ENCODE measurements at places on chromosomes 12 and 14. TPM values are rescaled to one million over a fixed set of nuclear protein-coding genes. Genes with fewer than 3 reads are reported as not detected.

DNA sequence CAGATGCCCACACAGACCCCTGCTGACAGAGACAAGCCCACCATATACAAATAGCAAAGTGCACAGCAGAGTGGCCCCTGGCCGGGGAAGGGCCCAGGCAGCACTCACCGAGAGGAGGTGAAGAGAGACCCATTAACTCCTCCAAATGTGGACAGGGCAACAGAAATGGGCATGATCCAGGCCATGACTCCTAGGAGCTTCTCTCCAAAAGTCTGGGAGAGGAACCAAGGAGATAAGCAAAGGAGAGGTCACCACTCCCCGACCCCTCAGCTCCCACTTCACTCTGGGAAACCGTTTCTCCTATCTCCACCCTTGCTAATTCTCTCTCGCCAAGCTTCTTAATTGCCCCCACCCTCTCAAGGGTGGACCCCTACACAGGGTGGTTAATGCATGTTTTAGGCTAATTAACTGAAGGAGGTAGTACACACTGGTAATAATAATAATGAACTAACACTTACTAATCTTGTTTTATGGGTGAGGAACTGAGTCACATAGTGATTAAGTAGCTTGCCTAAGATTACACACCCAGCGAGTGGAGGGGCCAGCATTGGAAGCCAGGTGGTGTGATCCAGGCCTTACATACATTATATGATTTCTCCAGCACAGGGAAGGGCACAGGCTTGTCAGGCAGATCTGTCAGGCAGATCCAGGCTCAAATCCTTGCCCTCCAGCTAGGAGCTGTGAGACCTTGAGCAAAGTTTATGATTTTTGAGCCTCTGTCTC is 18.9 kb upstream of the CEBPE start:
- no peaks in the 10 kb centered on the region for H3K27me3 ChIP-seq
- peaks cover 26% of the 10 kb centered on the region for H3K36me3 ChIP-seq
- H3K4me1 ChIP-seq: peaks cover 34% of the 10 kb centered on the region
- H3K27ac ChIP-seq: peak overlapping the region; percentile 83
- DNase-seq: no peak

DNA sequence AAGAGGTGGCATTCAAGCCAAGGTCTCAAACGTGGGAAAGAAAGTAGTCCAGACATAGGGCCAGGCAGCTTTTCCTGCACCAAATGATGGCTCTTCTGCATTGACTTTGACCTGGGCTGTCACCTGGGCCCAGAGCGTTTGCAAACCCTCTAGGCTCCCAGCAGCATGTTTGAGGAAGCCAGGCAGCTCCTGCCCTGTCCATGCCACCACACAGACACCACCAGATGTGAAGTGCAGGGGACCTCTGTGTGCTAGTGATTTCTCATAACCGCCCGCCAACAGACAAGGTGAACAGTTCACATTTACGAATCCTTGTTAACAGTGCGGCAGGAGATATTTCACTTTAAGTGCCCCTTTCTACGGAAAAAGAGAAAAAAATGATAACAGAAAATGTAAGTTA is 49.8 kb upstream of the FAM222A start:
- no peaks in the 10 kb centered on the region for H3K4me1 ChIP-seq
- H3K27ac ChIP-seq: no peak overlapping the region
- H3K36me3 ChIP-seq: no peaks in the 10 kb centered on the region
- no peak for DNase-seq

DNA sequence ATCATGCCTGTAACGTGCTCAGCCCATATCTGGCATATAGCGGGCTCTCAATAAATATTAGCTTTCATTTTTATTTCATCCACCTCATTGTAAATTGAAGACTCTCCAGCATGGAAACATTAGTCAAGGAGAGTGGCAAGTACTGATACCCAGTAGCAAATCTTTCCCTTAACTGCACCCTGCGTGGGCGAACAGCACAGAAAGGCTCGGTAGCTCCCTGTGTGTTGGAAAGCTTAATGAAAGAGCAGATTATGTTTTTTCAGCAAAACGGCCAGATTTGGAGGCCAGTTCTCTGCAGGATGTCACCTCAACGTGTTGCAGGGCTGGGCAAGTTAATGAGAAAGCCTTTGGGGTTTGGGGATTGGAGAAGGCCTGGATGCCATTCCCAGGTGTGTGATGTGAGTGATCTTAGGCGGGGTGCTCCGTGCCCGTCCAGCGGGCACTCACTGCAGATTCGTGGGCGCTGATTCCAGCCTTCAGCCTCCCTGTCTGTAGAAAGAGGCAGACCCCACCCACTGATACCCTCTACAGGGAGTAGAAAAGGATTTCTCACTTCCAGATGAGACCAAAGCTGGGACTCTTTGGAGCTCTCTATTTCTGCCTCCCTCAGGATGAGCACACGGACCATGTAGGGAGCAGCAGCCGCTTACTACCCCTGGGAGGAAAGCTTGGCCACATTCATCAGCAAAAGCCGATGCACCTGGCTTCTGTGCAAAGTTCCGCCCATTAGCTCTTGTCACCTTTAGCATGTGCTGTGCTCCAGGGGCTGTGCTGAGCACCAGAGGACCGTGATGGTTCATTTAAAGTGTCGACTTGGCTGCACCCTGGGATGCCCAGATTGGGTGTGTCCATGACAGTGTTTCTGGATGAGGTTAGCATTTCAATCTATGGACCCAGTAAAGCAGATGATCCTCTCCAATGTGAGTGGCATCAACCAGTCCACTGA is 29.1 kb downstream of the C14orf132 start:
- no peaks in the 10 kb centered on the region for H3K4me1 ChIP-seq
- H3K27me3 ChIP-seq: no peaks in the 10 kb centered on the region
- no peaks in the 10 kb centered on the region for H3K36me3 ChIP-seq

- H3K36me3 ChIP-seq: no peaks in the 10 kb centered on the region
- H3K4me3 ChIP-seq: no peak overlapping the region
- no peak overlapping the region for H3K27ac ChIP-seq
- DNase-seq: no peak
Measured at GRCh38 chr14:90490720-90491050, 93.9 kb downstream of the CALM1 start.

DNA sequence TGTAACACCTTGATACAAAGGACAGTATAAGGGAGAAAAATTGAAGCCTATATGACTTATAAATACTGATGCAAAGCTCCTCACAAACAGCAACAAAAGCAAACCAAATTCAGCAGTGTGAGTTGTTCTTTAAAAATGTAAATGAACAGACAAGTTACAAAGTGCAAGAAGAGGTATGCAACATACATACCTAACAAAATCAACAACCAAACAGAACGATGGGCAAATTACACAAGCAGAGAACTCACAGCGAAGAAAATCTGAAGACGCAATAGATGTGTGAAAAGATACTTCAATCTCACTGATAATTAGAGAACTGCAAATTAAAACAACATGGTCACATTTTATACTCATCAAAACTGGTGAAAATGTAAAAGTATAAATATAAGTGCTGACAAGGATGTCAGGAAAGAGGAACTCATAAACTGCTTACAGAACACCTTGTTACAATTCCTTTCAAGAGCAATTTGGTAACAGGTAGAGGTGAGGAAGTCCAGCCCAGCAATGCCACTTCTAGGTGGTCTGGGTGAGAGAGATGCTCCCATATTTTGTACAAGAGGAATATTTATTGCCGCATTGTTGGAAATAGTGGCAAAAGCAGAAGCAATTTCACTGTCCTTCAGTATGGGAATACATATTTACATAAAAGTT is 47.3 kb downstream of the CORO1C start:
- H3K4me3 ChIP-seq: no peak overlapping the region
- no peak for DNase-seq
- peaks cover 54% of the 10 kb centered on the region for H3K4me1 ChIP-seq
- H3K36me3 ChIP-seq: no peaks in the 10 kb centered on the region
- H3K27me3 ChIP-seq: no peaks in the 10 kb centered on the region

- peaks cover 12% of the 10 kb centered on the region for H3K4me1 ChIP-seq
- no peak for DNase-seq
- no peaks in the 10 kb centered on the region for H3K27me3 ChIP-seq
- peak overlapping the region; percentile 63 for H3K27ac ChIP-seq
- H3K36me3 ChIP-seq: no peaks in the 10 kb centered on the region
- H3K4me3 ChIP-seq: no peak overlapping the region
Measured at GRCh38 chr14:31435276-31435675, 14.9 kb upstream of the HEATR5A start.

GRCh38 chr12:22788913-22789312 is 163.9 kb downstream of the ETNK1 start:
- no peak overlapping the region for H3K27ac ChIP-seq
- no peak overlapping the region for H3K4me3 ChIP-seq
- H3K36me3 ChIP-seq: no peaks in the 10 kb centered on the region
- no peaks in the 10 kb centered on the region for H3K4me1 ChIP-seq

DNA sequence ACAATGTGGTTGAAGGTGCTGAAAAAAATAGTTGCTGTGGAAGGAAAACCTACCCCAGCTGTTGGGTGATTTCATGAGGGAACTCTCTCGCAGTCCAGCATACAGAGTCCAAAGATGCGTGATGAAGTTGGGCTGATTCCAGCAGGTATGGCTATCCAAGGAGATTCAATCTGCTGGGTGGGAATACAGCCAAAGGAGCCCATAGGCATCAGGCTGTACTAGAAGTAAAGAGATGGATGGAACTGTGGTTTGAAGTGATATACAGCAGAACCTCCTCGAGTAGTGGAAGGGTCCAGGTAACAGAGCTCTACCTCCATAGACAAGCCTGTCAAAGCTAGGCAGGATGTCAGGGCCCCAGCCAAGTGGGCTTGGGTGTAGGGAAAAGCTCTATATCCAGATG is 11.5 kb upstream of the TMTC2 start:
- no peak overlapping the region for H3K4me3 ChIP-seq
- H3K27ac ChIP-seq: no peak overlapping the region
- H3K4me1 ChIP-seq: no peaks in the 10 kb centered on the region
- DNase-seq: no peak
- H3K36me3 ChIP-seq: no peaks in the 10 kb centered on the region

GRCh38 chr12:26203167-26203780 is 7.9 kb downstream of the SSPN start:
- H3K27ac ChIP-seq: no peak overlapping the region
- H3K4me1 ChIP-seq: peaks cover 8% of the 10 kb centered on the region
- no peak overlapping the region for H3K4me3 ChIP-seq
- no peaks in the 10 kb centered on the region for H3K36me3 ChIP-seq
- DNase-seq: no peak

DNA sequence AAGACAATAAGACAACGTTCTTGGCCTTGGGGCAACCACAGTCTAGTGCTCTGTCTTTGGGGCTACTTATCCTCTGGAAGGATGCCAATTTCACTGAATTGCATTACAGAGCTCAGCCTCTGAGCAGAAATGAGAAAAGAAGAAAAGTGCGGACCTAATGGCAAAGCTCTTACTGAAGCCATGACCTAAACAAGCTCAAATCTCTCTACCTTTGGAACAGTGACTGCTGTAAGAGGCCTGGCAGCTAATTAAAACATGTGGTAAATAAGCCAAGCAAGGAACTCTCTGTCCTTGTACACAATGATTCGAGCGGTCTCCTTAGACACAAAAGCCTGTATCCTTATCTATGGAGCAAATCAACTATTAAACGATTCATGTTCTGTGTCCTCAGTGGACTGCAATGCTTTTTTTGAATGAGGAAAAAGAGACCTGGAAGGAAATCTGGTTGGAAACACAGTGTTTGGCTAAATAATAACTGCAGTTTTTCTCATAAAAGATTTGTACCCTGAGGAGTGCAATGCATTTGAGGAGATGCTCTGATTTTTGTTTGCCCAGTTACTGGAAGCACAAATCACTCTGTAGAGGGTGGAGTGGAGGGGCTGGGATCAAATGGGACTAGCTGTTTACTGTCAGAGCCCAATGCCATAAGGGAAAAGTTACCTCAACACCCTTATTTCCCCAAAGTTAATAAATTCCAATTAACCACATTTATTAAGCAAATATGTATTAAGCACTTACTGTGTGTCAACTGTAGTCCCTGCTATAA is 113.9 kb downstream of the NDUFA12 start:
- H3K36me3 ChIP-seq: no peaks in the 10 kb centered on the region
- no peaks in the 10 kb centered on the region for H3K27me3 ChIP-seq
- H3K4me3 ChIP-seq: no peak overlapping the region
- no peak for DNase-seq
- H3K4me1 ChIP-seq: no peaks in the 10 kb centered on the region

GRCh38 chr14:104705340-104706047 is 16.1 kb downstream of the INF2 start:
- H3K36me3 ChIP-seq: peaks cover 72% of the 10 kb centered on the region
- no peak for DNase-seq
- H3K4me3 ChIP-seq: no peak overlapping the region
- no peak overlapping the region for H3K27ac ChIP-seq

- H3K36me3 ChIP-seq: peaks cover 12% of the 10 kb centered on the region
- H3K4me3 ChIP-seq: no peak overlapping the region
- peaks cover 3% of the 10 kb centered on the region for H3K4me1 ChIP-seq
- no peak for DNase-seq
Measured at GRCh38 chr14:92846162-92846897, 52.2 kb downstream of the GOLGA5 start.

DNA sequence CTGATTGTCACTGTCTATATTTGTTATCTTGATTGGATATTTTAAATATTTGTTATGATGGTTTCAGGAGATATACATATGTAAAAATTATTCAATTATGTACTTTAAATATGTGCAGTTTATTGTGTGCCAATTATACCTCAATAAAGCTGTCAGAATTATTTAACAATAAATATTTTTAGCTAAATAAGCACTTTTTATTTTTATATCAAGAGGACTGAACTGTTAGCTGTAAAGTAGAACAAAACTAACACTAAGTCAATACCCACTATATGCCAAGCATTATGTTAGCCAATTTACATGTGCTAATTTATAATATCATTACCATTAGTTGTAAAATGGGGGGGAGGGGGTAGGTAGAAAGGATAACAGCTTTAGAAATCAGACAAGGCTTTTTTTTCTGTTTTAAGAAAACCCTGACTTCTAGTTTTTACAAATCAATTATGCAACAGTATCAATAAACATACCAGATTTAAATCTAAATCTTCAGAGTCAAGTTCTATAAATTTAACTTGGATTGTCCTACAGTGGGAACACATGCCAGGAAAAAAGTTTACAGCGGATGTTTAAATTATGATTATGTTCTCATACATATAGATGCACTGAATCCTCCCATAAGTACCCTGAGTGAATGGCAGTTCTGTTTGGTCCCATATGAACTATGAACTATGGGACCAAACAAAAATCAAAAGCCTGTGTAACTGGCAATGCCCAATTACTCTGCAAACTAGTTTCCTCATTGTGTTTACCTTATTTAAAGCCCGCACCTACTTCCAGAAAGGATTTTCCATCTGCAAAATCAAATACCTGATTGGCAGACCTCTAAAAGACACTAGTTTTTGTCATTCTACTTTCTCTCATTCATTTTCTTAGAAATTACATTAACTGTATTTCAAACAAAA is 2.8 kb downstream of the RALGAPA1 start:
- DNase-seq: no peak
- H3K27ac ChIP-seq: no peak overlapping the region
- peaks cover 29% of the 10 kb centered on the region for H3K4me1 ChIP-seq
- H3K27me3 ChIP-seq: no peaks in the 10 kb centered on the region
- no peaks in the 10 kb centered on the region for H3K36me3 ChIP-seq

Gene PRIMA1
- 6.1 TPM for total RNA-seq

Gene SYCP3
- not detected for total RNA-seq

Gene RD3L
- total RNA-seq: not detected

Gene NID2
- 2.0 TPM for total RNA-seq

Gene PTPRR
- not detected for total RNA-seq

Gene TMX1
- 17.1 TPM for total RNA-seq

Gene DYRK4
- 16.7 TPM for total RNA-seq

Gene NR4A1
- total RNA-seq: 585 TPM

Gene SMAGP
- total RNA-seq: 51.9 TPM

Gene ACOT6
- total RNA-seq: not detected

Gene HOXC9
- total RNA-seq: 5.6 TPM

Gene VDR
- total RNA-seq: 36.7 TPM

Gene KRT6C
- total RNA-seq: 23.7 TPM
